ENCODE measurements at places on chromosomes 5 and 9.

GRCh38 chr9:135045928-135046738 is 41.3 kb upstream of the OLFM1 start:
- peak; percentile 10 for DNase-seq

DNA sequence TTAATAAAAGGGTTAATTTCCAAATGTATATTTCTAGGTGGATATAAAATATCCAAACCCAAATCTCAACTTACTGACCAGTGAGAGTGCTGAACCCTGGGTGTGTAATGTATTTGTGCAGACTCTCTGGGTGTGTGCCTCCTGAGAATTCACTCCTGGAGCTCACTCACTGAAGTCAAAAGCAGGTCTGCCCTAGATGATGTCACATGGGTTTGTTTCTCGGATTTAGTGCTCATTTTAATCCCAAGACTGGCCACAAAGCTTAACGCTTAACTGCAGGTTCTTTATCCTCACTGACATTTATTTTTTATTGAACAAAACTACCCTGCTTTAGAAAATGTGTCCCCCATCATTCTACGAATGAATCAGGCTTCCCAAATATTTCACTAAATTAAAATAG is 179.4 kb downstream of the PPP2R2B start:
- no peak for DNase-seq

DNA sequence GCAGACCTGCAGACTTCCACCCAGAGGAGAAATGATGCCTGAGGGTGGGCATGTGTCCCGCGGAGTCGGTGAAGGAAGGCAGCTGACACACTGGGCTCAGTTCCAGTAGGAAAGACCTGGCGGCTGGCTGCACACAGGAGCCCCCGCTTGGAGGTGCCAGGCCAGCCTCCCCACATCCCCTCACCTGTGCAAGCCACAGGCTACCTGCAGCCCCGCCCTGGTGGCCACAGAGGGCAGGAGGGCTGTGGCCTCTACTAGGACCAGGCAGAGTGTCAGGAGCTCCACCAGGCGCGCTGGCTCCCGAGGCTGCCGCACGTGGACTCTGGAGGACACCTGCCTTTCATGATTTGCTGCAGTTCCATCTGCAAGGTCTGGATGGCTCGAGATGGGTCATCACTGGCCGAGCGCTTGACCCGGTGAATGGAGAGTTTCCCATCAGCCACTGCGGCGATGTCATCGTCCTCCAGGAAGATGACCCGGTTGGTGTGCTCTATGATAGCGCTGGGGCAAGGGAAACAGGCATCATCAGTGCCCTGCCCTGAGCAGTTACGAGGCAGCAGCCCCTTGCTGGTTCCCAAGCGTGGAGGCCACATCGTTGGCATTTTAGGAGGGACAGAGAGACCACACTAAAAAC is 26.7 kb upstream of the MAPK9 start:
- DNase-seq, result no peak

- DNase-seq, result no peak
Measured at GRCh38 chr9:91589101-91589553, 165.5 kb upstream of the NFIL3 start.

- peak; percentile 19 for DNase-seq
Measured at GRCh38 chr5:31855134-31856040, 216.5 kb downstream of the PDZD2 start.

GRCh38 chr9:70257991-70258691 is 637 bp upstream of the SMC5 start:
- DNase-seq, result no peak

DNA sequence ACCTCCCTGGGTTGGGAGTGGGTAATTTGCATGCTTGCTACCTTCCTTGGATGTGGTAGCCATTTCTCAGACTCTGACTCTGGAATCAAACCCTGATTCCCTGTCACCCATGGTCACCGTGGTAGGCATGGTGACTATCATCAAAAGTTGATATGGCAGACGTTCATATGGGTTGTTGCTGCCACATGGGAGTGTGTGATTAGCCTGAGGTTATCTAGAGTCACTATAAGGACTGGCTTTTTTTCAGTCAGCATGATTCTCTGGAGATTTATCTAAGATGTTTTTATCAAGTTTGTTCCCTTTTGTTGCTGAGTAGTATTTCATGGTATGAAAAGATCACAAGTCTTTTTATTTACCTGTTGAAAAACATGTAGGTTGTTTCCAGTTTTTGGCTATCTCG is 7.0 kb downstream of the RCL1 start:
- DNase-seq, result no peak

DNA sequence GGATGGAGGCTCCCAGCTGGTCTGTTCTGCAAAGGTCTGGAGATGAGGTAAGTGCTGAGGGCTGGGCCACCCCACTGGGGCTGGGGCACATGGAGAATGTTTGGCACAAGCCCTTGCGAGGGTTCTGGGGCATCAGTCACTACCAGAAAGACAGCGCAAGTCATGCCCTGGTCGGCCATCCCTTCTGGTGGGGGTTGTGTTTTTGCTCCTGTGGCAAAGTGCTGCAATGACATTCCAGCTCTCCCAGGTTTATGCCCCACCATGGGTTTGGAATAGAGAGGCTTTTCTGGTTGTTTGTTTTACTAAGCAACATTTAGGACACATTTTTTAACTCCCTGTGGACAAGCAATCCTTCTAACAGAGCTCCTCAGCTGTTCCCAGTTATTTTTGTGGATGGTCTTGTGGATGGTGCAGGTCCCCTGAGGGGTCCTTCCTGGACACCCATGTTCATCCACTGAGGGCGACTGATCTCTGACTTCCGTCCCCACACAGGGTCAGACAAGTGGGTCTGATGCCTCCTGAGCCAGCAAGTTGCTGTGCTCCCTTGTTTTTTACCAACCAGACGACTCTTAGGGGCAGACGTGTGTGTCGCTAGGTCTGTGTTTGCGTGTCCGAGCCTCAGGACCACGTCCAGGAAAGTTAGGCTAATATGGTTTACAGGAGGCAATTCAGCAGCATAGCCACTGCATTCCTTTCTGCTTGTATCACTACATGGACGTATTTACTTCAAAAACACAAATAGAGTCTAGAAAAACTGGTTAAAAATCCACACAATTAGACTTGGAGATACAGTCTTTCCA is 64.9 kb upstream of the ECM2 start:
- no peak for DNase-seq

DNA sequence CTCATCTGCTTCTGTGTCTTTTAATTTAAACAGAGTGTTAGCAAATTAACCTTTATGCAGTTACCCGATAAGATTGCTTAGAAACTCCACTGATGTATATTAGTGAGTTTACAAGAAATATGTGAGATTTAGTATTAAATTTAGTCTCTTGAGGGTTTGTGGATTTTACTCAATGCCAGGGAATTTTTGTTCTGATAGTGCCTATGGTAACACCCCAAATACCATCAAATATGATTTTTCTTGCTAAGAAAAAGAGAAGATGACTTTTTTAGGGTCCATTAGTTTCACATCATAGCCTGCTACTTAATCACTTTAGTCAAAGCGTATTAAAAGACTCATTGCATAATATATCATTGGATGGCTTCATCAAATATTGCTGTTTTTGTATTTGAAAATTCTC is 224.9 kb downstream of the PCSK5 start:
- DNase-seq, result no peak

DNA sequence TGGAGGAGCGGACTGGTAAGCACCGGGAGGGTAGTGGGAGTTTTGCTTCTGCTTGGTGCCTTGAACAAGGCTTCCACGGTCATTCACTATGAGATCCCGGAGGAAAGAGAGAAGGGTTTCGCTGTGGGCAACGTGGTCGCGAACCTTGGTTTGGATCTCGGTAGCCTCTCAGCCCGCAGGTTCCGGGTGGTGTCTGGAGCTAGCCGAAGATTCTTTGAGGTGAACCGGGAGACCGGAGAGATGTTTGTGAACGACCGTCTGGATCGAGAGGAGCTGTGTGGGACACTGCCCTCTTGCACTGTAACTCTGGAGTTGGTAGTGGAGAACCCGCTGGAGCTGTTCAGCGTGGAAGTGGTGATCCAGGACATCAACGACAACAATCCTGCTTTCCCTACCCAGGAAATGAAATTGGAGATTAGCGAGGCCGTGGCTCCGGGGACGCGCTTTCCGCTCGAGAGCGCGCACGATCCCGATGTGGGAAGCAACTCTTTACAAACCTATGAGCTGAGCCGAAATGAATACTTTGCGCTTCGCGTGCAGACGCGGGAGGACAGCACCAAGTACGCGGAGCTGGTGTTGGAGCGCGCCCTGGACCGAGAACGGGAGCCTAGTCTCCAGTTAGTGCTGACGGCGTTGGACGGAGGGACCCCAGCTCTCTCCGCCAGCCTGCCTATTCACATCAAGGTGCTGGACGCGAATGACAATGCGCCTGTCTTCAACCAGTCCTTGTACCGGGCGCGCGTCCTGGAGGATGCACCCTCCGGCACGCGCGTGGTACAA is 556 bp downstream of the PCDHGC3 start:
- DNase-seq, result no peak

- no peak for DNase-seq
Measured at GRCh38 chr5:95718203-95718602, 12.9 kb upstream of the RHOBTB3 start.

DNA sequence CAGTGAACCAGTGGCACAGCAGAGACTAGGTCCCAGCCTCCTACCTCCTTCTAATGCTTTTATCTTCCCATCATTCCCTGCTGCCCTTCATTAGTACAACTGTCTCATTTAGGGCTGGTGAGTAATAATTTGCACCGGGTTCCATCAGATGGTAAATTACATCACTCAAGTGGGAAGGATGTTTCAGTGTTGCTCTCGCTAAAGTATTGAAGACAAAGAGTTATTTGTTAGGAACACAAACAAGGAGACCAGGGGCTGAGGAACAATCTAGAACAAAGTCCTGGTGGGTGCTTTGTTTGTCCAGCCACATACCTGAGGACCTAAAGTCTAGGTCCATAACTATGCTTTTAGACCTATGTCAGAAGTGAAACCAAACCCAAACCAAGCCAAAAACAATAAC is 52.4 kb downstream of the SEC61B start:
- DNase-seq, result no peak

GRCh38 chr5:104845541-104845940 is 1283.0 kb upstream of the NUDT12 start:
- DNase-seq, result no peak

DNA sequence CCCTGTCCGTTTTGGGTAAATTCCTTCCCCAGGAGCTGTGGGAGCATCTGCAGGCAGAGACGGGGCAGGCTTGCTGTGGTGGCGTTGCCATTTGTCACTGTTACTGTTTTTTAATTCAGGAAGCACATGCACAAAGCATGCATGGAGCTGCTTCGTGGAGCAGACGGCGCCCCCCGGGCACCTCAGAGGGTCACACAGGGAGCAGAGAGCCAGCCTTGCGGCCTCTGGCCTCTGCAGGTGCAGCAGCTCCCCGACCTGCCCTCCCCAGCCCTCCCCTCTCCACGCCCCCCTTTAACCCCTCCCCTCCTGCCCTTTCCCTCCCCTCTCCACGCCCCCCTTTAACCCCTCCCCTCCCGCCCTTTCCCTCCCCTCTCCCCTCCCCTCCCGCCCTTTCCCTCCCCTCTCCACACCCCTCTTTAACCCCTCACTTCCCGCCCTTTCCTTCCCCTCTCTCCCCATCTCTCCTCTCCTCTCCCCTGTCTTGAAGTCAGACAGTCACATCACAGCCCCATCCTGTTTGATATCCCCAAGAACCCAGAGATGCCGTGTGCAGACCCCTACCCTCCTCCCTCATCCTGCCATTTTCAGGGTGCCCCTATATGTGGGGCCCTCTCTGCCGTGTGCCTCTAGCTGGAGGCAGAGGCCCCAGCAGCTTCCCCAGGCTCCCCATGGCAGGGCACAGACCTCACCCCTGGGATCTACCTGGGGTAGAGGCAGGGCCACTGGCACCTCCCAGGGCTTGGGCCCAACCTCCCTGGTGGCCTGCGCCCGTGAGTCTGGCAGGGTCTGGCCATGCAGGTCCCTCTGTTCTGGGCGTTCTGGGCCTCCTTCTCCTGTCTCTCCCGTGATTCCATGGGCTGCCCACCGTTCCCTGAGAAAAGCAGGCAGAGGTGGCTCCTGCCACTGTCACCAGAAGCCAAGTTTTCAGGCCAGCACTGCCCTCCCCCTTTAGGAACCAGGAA is 29.6 kb upstream of the UBAC1 start:
- peak; percentile 53 for DNase-seq
